ENCODE measurements at places on chromosomes 6 and 20.
A peak's percentile ranks its signal among the peaks of the same experiment; 100 is the strongest.

DNA sequence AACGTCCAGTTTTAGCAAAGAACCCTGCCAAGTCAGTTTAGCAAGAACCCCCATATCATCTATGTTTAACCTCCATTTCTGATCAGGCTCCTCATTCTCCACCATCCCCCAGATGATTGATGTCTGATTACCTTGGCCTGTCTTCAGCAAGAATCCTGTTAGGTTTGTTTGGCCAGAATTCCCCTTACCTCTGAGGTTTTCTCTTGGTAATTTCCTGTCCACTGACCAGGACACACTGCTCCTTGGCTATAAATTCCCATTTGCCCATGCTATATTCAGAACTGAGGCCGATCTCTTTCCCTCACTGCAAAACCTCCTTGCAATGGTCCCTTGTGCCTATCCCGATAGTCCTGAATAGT is 27.0 kb downstream of the ZNF311 start:
- no peak for DNase-seq

DNA sequence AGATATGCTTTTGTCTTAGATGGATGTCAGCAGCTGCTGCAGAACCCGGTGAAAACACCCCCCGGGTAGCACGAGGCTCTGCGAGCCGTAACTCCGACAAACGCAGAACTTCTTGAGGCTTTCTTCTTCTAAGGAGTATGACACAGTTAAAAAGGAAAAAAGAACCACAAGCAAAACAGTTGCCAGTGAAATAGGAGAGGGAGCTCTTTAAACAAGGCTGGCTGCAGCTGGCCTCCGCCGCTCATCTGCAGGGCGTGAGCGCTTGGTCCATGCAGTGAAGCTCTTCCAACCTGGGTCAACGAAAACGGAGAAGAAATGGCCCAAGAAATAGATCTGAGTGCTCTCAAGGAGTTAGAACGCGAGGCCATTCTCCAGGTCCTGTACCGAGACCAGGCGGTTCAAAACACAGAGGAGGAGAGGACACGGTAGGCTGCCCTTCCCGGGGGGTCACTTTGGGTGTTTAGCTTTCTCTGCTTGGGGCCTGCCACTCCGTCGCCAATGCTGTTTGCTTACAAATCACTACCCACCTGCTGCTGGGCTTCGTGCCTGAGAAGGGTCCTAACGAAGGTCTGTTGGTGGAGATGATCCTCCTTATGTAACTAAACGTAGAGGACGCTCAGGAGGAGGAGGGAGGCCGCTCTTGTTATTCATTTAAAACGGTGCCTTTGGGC is 13.2 kb downstream of the SYTL3 start:
- DNase-seq: no peak

GRCh38 chr6:154488802-154489437 is 21.6 kb downstream of the CNKSR3 start:
- no peak for DNase-seq

DNA sequence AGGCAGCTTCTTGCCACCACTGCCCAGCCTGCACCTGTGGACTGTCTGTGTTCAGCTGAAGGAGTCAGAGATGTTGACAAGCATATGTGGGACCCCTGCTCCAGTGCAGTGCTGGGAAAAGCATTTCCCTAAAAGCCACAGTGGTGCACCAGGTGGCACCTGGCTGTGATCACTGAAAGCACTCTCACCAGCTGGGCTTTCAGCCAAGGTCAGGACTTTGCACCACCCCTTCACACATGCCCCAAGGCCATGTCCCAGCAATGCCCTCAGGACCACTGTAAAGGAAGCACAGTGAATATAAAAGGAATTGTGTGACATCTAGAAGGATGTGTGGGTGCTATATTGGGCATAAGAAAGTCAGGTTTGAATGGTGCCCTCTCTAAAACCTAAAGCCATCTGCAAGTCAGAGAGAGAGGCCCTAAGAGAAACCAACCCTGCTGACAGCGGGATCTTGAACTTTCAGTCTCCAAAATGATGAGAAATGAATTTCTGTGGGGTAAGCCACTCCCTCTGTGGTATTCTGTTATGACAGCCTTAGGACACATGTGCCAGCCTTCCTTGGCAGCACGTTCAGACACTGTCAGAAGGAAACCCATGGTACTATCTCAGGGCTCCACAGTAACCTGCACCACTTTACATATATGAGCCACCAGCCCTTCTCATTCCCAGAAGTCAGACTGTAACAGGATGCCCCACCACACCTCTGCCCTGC is 30.7 kb downstream of the CBLN4 start:
- DNase-seq: no peak

DNA sequence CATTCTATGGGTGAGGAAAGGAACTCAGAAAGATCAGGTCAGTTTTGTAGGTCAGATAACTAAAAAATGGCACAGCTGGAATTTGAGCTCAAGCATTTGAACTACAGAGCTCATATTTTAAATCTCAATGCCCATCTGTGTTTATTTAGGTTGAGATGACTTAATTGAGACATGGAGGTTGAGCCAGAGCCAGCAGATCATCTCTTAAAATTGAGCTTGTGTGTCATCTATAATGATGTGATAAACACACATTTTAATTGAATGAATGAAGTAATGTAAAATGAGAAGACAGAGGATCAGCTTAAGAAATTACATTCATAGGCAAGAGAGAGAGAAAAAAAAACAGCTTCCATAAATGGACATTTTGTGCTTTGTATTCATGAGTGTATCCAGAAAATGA is 3.7 kb downstream of the MANEA start:
- DNase-seq: no peak

GRCh38 chr20:47502271-47503239 is 868 bp downstream of the NCOA3 start:
- DNase-seq: peak; percentile 60

DNA sequence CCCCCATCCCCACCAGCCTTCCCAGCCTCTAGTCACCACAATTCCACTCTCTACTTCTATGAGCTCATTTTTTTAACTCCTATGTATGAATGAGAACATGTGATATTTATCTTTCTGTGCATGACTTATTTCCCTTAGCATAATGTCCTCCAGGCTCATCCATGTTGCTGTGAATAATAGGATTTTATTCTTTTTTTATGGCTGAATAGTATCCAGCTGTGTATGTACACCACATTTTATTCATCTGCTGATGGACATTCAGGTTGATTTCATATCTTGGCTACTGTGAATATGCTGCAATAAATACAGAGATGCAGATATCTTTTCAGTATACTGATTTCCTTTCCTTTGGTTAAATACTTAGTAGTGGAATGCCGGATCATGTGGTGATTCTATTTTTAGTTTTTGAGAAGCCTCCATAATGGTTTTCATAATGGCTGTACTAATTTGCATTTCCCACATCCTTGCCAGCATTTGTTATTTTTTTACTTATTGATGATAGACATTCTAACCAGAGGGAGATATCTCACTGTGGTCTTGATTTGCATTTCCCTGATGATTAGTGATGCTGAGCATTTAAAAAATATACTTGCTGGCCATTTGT is 194.9 kb downstream of the PACRG start:
- DNase-seq: no peak

DNA sequence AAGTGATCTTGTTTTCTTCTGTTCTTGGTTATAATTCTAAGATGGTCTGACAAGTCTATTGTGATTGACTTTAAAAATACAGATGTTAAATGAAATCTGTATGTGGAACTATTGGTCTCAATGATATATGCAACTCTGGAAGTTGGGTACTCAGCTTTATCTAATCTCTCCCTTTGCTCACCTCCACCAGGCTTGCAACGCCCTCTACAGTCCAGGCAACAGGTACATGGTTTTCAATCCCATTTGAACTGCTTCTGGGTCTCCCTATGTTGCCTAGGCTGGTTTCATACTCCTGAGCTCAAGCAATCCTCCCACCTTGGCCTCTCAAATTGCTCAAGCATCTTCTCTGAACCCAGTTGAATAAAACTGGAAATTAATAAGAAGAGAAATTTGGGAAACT is 25.6 kb upstream of the HLA-DQB1 start:
- peak; percentile 64 for DNase-seq

GRCh38 chr6:38738261-38738660 is 23.1 kb downstream of the DNAH8 start:
- DNase-seq: no peak

DNA sequence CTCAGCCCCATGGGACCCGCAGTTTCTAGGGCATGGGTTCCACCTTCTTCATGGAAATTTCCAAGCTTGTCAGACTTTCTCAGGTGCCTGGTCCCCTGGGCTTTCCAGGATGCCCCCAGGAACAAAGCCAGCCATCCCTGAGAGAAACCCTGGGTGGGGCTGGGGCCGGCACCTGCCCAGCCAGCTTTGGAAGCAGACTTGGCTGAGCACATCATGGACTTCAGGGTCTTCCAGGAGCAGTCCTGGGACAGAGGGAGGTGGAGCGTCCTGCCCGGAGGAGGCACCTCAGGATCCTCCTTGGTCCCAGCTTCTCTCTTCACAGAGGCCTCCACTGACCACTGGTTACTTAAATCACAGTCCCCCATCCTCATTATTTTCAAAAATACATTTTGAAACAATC is 13.5 kb downstream of the MYT1 start:
- DNase-seq: no peak

GRCh38 chr6:135451617-135452190 is 45.8 kb downstream of the AHI1 start:
- no peak for DNase-seq

DNA sequence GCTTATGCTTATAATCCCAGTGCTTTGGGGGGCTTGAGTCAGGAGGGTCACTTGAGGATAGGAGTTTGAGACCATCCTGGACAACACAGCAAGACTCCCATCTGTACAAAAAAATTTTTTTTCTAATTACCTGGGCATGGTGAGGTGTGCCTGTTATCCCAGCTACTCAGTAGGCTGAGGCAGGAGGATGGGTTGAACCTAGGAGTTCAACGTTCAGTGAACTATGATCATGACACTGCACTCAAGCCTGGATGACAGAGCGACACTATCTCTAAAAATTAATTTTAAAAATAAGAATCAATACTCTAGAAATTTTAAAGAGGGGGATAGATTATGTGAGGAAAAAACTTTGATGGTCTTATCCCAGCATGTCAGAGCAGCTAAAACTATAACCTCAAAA is 44.1 kb downstream of the SLC23A2 start:
- DNase-seq: no peak

DNA sequence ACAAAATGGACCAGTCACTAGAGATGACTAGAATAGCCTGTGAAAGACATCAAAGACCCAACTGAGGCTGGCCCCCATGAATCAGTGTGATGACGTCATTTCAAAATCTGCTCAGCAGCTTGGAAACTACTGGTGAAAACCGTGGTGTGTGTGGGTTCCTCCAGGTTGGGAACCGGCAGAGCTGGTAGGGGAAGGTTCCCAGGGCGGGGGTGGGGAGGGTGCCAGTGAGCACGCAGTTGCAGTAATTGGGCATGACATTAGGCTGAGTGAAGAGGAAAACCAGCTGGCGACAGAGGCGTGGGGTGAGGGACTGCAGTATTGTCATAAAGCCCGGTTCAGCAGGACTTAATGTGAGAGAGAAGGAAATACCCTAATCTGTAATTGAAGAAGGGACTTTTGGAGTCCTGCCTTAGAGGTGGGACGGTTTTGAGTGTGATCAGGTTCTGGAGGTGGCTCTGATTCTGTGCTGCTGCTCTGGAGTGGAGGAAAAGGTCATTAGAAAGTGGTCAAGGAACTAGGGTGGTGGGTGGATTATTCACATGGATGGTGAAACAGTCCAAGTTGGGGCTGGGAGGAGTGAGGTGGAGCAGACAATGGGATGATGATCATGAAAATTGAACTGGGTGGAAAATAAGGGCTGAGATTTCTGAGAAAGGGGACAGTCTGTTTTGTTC is 52.0 kb upstream of the MTHFD1L start:
- peak; percentile 9 for DNase-seq

DNA sequence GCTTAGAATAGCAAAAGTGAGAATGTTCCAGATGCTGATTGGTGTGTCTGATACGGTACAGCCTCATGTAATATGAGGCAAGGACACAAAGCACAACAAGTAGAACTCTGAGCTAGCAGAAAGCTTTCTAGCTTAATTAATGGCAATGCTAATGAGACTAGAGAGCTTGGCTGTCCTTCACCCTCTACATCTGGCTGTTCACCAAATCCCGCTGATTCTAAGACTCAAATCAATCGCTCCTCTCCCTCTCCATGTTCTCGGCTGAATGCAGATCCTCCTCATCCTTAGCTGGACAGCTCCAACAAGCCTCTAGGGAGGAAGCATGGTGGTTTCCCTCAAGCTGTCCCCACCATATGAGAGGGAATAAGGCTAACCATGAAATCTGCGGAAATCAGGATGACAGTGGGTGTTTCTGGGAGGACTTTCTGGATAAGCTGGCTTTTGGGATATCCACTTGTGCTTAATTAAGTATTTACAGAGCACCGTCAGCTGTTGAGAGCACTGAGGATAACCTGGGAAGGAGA is 128.9 kb downstream of the FOXC1 start:
- DNase-seq: peak; percentile 65

DNA sequence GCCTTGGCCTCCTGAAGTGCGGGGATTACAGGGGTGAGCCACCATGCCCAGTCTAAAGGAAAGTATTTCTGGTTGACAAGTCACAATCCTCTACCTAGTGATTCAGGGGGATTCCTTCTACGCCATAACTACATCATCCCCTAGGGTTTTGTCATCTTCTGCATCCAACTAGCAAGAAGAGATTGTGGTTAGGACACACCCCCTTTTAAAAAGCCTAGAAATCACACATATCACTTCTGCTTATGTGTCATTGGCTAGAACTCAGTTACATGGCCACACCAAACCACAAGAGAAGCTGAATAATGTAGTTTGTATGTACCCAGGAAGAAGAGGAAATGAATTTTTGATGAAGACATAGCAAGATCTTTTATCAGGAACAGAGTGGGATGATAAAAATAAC is 14.7 kb upstream of the CHD6 start:
- no peak for DNase-seq

- no peak for DNase-seq
Measured at GRCh38 chr20:61426352-61426751, 174.3 kb downstream of the CDH4 start.

DNA sequence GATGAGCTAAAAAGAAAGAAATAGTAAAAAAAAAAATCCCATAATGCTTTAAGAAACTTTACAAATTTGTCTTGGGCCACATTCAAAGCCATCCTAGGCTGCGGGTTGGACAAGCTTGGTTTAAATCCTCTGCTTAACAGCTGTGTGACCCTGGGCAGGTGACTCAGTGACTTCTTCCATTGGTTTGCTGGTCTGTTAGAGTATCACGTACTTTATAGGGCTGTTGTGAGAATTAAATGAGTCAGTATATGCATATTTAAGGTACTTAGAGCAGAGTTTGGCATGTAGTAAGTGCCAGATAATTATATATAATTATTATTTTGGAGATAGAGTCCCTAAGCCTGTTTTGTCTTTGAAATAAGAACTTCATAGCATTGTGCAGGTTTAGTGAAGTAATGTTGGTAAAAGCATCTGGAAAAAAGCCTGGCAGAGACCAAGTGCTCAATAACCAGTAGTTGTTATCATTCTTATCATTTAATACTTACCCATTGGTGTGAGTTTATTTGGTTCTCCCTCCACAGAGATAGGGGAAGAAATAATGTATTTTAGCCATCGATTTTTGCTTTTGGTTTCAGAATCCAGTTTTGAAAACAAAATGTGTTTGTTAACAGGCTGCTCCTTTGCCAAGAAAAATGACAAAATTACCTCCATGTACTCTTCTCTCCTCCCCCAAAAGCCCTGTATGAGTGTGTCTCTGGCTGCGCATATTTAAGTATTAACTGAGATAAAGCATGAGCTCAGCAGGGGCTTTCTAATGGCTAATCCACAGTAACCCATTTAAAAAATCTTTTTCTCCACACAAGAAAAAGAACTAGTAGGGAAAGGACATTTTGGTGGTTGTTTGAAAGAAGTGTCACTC is 67.2 kb downstream of the FOXO3 start:
- no peak for DNase-seq

- no peak for DNase-seq
Measured at GRCh38 chr6:17886891-17887290, 100.5 kb downstream of the KIF13A start.

Data from germinal center (tissue), 1 donor.